Hematopoietic multipotent progenitor cell treated with erythropoietin and hydrocortisone succinate and interleukin-3 and kit ligand, for 8 days (in vitro differentiated cells): ENCODE measurements at places on chromosomes 4 and X.
A peak's percentile ranks its signal among the peaks of the same experiment; 100 is the strongest.

DNA sequence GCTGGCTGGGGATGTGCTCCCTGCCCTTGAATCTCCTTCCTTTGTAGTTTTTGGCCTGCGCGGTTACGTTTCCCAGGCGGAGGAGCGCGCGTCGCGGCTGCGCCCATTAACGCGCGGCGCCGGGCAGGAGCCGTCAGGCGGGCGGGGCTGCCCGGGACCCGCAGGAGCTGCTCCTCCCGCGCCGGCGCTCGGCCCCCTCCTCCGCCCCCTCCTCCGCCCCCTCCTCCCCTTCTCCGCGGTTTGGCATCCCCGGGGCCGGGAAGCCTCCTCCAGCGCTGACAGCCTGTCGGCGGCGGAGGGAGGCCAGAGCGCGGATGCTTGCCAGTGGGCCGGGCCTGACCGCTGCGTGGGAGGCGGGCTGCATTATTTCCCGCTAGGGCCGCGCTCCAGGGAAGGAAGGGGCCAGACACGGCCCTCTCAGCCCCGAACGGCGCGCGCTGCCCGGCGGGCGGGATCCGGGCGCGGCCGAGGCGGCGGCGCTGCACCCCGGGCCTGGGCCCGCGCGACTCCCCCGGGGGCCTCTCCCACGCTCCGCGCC, at the start of gene DCLK2:
DCLK2 (plus strand) TSS at position 405 of the 538 bp plus-strand sequence. CDS start 583 bp downstream, outside the sequence.
- DNase-seq, result no peak

DNA sequence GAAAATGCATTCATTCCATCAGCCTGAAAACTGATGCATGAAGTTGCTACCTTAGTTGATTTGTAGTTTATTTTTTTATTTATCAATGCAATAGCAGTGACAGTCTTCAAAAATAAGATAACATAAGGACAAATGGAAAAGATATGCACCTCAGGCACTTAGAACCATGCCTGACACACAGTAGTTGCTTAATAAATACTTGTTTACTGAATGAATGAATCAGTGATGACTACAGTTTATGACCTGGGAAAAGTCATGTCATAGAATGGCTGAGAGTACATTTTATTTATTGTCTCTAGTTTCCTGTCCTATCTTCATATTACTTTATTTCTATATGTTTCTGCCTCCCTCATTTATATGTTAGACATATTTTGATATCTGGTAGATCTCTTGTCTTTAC, 171.8 kb downstream of the TLL1 start:
- no peak for DNase-seq

DNA sequence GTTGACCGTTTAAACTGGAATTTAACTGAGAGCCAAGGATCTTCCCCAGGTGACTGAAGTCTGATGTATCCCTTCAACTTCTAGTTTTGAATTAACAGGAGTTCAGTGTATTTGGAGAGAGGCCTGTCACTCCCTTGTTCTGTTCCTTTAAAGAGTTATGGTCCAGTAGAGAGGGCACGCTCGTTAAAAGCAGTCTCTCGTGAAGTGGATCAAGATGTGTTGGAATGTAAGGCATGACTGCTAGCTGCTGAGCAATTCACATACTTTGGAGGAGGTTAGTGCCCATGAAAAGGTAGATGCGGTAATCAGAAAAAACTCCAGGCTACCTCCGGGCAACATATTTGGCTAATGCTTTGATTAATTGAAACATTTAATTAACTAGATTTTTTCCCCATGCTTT, 65.7 kb downstream of the SHROOM2 start:
- no peak for DNase-seq

- DNase-seq, result peak; percentile 66
These were observed 25.1 kb downstream of the XIAP start for GRCh38 chrX:123884809-123885408.

DNA sequence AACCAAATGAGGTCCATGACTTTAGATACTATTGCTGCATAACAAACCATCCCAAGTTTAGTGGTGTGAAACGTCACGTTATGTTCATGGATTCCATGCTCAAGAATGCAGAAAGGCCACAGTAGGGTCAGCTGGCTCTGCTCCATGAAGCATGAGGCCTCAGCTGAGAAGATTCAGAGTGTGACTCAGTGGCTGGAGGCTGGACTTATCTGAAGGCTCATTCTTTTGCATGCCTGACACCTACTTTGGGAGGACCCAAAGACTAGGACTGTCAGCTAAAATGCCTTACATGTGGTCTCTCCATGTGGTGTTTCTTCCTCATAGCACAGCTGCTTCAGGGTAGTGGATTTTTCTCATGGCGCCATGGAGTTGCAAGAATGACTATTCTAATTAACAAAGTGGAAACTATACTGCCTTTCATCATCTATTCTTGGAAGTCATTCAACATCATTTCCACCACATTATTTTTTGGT, 11.5 kb upstream of the CCDC149 start:
- no peak for DNase-seq

DNA sequence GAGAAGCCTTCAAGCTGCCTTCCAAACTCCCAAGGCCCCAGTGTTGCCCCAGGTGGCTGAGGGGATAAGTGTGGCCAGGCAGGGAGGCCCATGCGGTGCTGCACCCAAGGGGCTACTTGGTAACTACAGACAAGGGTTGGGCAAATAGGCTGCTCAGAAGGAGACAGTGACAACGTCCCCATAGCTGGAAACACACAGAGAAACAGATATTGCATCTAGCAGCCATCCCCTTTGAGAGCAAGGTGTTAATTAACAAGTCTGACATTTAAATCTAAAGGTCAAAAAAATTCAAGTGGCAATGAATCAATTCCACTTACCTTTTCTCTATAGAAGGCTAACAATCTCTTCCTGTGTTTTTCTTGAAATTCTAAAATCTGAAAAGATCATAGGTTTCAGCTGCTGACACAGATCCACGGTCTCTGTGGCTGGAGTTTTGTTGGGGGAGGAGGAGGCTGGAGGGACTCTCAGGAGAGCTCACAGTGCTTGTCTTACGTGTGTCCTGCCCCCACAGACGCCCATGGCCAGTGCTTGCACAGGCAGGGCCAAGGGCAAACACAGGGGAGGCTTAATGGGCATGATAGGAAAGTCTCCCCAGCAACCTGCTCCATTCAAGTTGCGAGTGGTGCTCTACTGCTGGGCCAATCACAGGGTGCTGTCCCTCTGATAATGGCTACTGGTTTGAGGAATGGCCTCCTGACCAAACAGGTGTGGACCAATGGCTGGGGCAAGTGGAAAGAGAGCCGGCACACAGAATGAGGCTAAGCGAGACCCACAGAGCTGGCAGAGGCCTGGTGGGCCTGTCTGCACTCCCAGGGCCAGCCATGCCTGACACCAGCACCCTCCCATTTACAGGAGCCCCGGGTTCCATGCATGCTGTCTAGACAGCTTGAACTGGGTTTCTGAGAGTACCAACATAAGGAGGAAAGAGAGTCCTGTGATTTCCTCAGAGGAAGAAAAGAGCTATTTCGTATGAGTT, 22.6 kb downstream of the RNF212 start:
- no peak for DNase-seq

- DNase-seq, result no peak
These were observed 1.8 kb downstream of the PGAM4 start for GRCh38 chrX:77967631-77968030.

DNA sequence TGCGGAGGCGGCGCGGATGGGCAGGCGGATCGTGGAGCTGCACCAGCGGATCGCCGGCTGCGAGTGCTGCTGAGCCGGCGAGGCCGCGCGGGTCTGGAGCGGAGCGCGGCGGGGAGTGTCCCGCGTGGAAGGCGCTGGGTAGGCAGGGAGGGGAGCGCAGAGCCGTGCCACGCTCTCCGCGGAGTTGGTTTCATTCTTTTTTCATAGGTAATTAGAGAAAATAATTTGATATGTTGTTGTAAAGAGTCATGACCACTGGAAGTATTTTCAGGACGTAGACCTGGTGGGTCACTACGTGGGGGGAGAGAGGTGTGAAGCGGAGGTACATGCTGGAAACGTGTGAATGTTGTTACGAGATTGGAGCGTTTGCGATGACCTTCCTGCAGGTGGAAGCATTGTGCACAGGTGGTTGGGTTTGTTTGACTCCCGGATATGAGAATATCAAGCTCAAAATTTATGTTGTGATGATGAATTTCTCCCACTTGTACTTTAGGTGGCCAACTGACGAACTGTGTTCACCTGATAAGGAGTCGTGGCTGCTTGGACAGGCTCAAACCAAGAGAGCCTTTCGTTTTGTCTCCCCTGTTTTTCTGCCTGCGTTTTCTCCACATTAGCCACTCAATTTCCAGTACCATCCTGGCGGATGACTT, 19.1 kb upstream of the S100P start:
- DNase-seq, result peak; percentile 83

- DNase-seq, result peak; percentile 1
These were observed 335.9 kb upstream of the AR start for GRCh38 chrX:67207912-67208311.

- peak; percentile 1 for DNase-seq
These were observed 34.8 kb upstream of the USP51 start for GRCh38 chrX:55524487-55524886.

GRCh38 chr4:3747581-3747904, 18.6 kb upstream of the ADRA2C start:
- no peak for DNase-seq

- DNase-seq, result no peak
These were observed 115.5 kb upstream of the FAM241A start for GRCh38 chr4:112029771-112030171.

DNA sequence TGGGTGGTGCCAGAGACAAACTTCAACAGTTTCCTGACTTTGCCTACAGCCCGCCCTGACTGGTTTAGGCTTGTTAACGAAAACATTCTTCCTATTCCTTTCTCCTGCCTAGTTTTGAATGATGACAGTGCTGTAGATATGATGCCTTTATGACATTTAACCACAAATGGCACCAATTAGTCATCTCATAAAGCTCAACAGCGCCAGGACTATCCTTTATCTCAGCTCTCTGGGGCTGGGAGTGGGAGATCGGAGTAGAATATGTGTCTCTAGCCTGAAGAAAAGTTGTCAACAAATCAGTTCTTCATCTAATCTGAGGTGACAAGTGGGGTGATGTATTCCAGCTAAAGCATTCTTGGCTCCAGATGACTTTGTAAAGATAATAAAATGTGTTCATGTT, 64.6 kb upstream of the SH3RF1 start:
- no peak for DNase-seq

DNA sequence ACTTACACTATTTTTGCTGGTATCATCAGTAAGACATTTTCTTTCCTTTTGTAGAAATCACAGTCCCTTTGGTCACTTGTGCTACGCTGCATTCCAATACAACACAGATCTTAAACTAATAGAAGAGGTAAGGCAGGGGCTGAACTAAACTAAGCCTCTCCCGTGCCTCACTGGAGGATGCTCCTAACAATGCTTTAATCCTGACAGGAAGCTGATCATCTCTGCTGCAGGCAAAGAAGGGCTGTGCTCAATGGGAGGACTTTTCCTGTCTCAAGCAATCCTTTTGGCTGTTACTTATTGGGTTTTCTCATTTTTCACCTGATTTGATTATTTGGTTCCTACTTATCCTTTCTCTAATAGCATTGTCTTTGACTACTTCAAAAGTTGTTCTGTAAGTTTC, 583.1 kb downstream of the INPP4B start:
- DNase-seq, result no peak

- no peak for DNase-seq
These were observed 218.0 kb downstream of the PRDM5 start for GRCh38 chr4:120704538-120704937.

GRCh38 chr4:104493081-104493831, 1.4 kb downstream of the CXXC4 start:
- DNase-seq, result no peak

DNA sequence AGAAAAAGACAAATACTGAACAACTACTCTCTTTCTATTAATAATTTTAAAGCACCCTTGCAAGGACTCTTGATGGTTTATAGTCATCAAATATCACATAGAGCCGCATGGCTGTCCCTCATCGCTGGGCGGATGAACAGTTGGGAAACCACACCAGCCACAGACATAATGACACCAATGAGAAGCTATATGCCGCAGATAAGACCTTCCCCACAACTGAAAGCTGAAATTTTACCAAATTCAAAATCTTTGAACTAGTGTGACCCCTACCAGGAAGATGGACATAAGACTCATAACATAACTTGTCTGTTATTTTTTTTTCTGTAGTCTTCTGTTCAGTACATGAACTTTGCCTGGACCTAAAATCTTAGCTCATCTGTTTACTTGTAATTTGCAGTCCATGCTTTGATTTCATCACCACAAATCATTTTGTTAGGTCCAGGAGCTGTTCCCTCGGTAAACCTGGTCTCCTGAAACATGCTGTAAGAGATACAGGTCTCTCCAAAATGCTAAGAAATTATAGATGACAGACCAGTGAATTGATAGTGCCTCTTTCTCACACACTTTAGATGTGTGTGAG, 157.3 kb upstream of the RAPGEF2 start:
- peak; percentile 65 for DNase-seq

DNA sequence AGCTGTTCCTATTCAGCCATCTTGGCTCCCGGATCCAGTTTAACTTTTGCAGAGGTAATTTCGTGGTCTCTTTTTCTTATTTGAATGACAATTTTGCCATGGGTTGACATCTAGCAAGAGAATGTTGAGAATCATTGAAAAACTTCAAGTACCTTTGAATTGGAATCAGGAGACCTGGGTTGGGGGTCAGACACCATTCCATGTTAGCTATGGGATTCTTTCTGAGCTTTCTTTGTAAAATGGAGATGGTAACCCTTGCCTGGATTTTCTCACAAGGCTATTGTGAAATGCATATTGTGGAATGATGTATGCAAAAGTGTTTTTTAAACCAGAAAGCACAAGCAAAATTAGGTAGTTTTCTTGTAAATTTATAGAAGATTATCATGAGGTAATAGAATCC, 79.1 kb upstream of the HAND2 start:
- DNase-seq, result no peak

- no peak for DNase-seq
These were observed 7.1 kb downstream of the CPZ start for GRCh38 chr4:8599657-8600056.

- DNase-seq, result no peak
These were observed 175.8 kb upstream of the PITX2 start for GRCh38 chr4:110798687-110799086.
